HCT116 (cell line): ENCODE measurements at places on chromosomes 16 and 17. TPM values are rescaled to one million over a fixed set of nuclear protein-coding genes. Genes with fewer than 3 reads are reported as not detected.

- DNase-seq = no peak
- no peaks in the 10 kb centered on the region for H3K36me3 ChIP-seq
- H3K27me3 ChIP-seq = peaks cover 10% of the 10 kb centered on the region; the same call in 1 of the 2 replicates
- no peak overlapping the region for H3K27ac ChIP-seq
- no peak overlapping the region for H3K4me3 ChIP-seq
- H3K4me1 ChIP-seq = no peaks in the 10 kb centered on the region
Measured at GRCh38 chr16:83577078-83577745, 230.6 kb upstream of the HSBP1 start.

DNA sequence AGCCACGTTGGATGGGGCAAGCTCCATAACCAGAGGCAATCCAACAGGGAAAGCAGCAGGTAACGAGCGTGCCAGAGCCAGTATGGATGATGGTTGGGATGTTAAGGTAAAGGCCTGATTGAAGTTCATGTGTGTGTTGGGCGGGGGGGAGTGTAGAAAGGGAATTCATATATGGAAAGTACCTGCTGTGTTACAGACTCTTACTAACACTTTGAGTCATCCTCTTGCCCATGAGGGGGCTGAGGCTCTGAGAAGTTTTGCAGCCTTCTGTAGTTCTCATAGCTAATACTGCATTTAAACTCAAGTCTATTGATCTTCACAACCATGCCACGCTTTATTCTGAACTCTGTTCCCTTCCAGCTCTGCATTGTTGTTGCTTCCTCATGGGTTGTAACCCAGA is 28.5 kb downstream of the SYCE1L start:
- H3K4me1 ChIP-seq = peaks cover 16% of the 10 kb centered on the region
- no peaks in the 10 kb centered on the region for H3K27me3 ChIP-seq
- no peak overlapping the region for H3K4me3 ChIP-seq
- no peaks in the 10 kb centered on the region for H3K36me3 ChIP-seq
- DNase-seq = no peak
- no peak overlapping the region for H3K27ac ChIP-seq

GRCh38 chr16:27489906-27490305 is 59.8 kb downstream of the GTF3C1 start:
- peaks cover 51% of the 10 kb centered on the region for H3K36me3 ChIP-seq
- no peak for DNase-seq
- no peaks in the 10 kb centered on the region for H3K27me3 ChIP-seq
- H3K4me1 ChIP-seq = no peaks in the 10 kb centered on the region

DNA sequence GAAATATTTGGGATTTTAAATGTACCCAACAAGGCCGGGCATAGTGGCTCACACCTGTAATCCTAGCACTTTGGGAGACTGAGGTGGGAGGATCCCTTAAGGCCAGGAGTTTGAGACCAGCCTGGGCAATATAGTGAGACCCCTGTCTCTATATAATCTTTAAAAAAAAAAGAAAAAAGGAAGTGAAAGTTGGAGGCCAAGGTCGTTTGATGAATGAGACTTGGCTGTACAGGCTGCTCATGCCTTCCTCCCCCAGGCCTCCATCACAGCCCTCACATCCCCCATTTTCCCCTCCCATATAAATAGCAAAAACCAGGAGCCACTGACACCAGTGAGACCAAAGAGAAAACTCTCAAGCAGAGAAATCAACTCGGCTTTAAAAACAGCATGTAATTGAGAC is 3.3 kb upstream of the CA7 start:
- no peak overlapping the region for H3K4me3 ChIP-seq
- DNase-seq = no peak
- no peaks in the 10 kb centered on the region for H3K27me3 ChIP-seq
- no peak overlapping the region for H3K27ac ChIP-seq
- no peaks in the 10 kb centered on the region for H3K36me3 ChIP-seq

GRCh38 chr17:77125432-77125901 is 15.3 kb upstream of the SEC14L1 start:
- H3K27me3 ChIP-seq = no peaks in the 10 kb centered on the region
- H3K36me3 ChIP-seq = no peaks in the 10 kb centered on the region
- H3K4me1 ChIP-seq = peaks cover 89% of the 10 kb centered on the region
- peak overlapping the region; percentile 75 for H3K27ac ChIP-seq

GRCh38 chr17:51914577-51914976 is 243.9 kb downstream of the CA10 start:
- no peaks in the 10 kb centered on the region for H3K4me1 ChIP-seq
- H3K27ac ChIP-seq = no peak overlapping the region
- H3K27me3 ChIP-seq = no peaks in the 10 kb centered on the region
- no peaks in the 10 kb centered on the region for H3K36me3 ChIP-seq

DNA sequence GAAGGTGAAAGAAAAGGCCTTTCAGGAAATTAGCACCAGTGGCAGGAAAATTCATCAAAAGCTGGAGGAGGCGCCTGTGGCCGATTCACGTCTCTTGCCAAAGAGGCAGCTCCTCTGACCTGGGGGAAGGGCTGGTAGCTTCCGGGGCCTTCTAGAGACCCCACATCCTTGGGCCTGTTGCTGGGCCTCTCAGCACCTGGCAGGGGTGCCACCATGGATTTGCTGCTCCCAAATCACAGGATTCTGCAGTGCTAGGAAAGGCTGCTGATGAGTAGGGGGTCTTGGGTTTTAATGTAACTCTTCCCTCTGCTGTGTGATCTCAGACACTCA is 11.6 kb upstream of the CBFB start:
- H3K27ac ChIP-seq = no peak overlapping the region; the same call in 1 of the 2 replicates
- H3K4me3 ChIP-seq = no peak overlapping the region
- DNase-seq = no peak
- no peaks in the 10 kb centered on the region for H3K27me3 ChIP-seq
- H3K4me1 ChIP-seq = peaks cover 30% of the 10 kb centered on the region

- DNase-seq = no peak
- no peak overlapping the region for H3K4me3 ChIP-seq
- no peaks in the 10 kb centered on the region for H3K27me3 ChIP-seq
- H3K27ac ChIP-seq = no peak overlapping the region
- H3K4me1 ChIP-seq = no peaks in the 10 kb centered on the region
Measured at GRCh38 chr17:62595484-62595883, 32.0 kb upstream of the MRC2 start.

- no peak for DNase-seq
- peaks cover 22% of the 10 kb centered on the region for H3K4me1 ChIP-seq
- H3K27me3 ChIP-seq = no peaks in the 10 kb centered on the region
- H3K36me3 ChIP-seq = 0 out of 2 replicates have a peak, but pooled peaks cover 5% of the 10 kb centered on the region
- no peak overlapping the region for H3K27ac ChIP-seq
Measured at GRCh38 chr17:29726715-29727252, 104.1 kb upstream of the CORO6 start.

DNA sequence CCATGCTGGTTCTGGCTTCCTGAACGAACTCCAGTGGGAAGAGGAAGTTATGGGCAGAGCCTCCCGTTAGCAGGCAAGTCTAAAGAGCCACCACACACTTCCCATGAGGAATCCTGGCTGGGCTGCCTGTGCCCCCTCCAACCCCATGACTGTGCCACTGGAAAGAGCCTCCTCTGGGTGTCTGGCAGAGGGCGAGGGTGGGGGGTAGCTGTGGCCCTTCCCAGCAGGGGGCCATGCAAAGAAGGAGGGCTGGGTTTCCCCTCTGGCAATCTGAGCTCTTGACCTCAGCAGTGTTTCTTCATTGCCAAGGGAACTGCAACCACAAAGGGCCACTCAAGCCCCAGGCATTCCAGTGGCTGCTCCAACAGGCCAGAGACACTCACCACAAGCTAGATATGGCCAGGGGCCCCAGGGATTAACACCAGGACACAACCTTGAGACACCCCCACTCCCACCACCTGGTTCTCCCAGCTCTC is 1.7 kb upstream of the RRAD start:
- peak overlapping the region; percentile 22; the same call in 1 of the 2 replicates for H3K27ac ChIP-seq
- H3K27me3 ChIP-seq = no peaks in the 10 kb centered on the region
- no peak overlapping the region for H3K4me3 ChIP-seq
- H3K36me3 ChIP-seq = peaks cover 2% of the 10 kb centered on the region; the same call in 1 of the 2 replicates

- no peak for DNase-seq
- peak overlapping the region; percentile 95 for H3K27ac ChIP-seq
- peaks cover 95% of the 10 kb centered on the region for H3K4me1 ChIP-seq
Measured at GRCh38 chr17:50636804-50637195, 2.1 kb downstream of the ABCC3 start.

GRCh38 chr16:2466667-2467527 is 4.2 kb upstream of the NTN3 start:
- peaks cover 23% of the 10 kb centered on the region for H3K4me1 ChIP-seq
- H3K4me3 ChIP-seq = 0 out of 2 replicates have a peak overlapping the region, but pooled peaks have one; percentile 39
- H3K36me3 ChIP-seq = no peaks in the 10 kb centered on the region
- H3K27me3 ChIP-seq = no peaks in the 10 kb centered on the region

DNA sequence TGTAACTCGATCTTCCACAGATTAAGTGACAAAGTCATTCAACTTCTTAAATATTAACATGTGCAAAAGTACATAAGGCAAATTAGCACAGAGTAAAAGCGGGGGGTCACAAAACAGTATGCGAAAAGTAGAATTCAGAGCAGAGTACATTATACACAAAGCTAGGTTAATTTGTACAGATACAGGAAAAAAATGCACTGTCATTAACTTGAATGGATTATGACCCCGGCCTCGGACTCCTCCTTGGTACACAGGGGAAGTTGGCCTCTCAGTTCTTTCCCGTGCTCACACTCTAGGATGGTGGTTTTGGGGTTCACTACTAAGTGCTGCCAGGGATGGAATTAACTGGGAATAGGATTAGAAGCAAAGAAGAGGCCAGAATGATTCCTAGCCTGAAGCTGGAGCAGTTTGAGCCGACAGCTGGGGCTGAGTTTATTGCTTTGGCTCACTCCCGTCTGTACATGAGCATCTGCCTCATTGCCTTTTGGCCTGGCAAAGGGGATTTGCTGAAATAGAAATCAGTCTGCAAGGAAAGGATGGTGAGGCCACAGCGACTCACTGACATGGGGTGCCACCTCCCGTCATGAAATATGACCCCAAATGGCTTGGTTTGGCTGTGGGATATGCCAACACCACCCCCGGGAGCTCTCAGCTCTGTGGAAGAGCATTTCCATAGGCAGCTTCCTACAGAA is 23.6 kb downstream of the NTN1 start:
- DNase-seq = no peak
- no peak overlapping the region for H3K4me3 ChIP-seq
- no peak overlapping the region for H3K27ac ChIP-seq
- H3K27me3 ChIP-seq = no peaks in the 10 kb centered on the region
- H3K36me3 ChIP-seq = no peaks in the 10 kb centered on the region

GRCh38 chr17:61250335-61250890 is 149.2 kb upstream of the TBX2 start:
- H3K4me1 ChIP-seq = peaks cover 21% of the 10 kb centered on the region
- no peaks in the 10 kb centered on the region for H3K27me3 ChIP-seq
- no peaks in the 10 kb centered on the region for H3K36me3 ChIP-seq
- no peak for DNase-seq
- H3K27ac ChIP-seq = no peak overlapping the region
- no peak overlapping the region for H3K4me3 ChIP-seq

GRCh38 chr17:18156171-18156975 is 27.3 kb upstream of the ALKBH5 start:
- peak overlapping the region; percentile 40; the same call in 1 of the 2 replicates for H3K27ac ChIP-seq
- H3K36me3 ChIP-seq = no peaks in the 10 kb centered on the region
- no peak overlapping the region for H3K4me3 ChIP-seq
- H3K27me3 ChIP-seq = no peaks in the 10 kb centered on the region

GRCh38 chr17:81019563-81020442 is 15.1 kb upstream of the BAIAP2 start:
- no peak for DNase-seq
- H3K27me3 ChIP-seq = no peaks in the 10 kb centered on the region
- peaks cover 18% of the 10 kb centered on the region for H3K4me1 ChIP-seq
- no peak overlapping the region for H3K4me3 ChIP-seq
- no peaks in the 10 kb centered on the region for H3K36me3 ChIP-seq

DNA sequence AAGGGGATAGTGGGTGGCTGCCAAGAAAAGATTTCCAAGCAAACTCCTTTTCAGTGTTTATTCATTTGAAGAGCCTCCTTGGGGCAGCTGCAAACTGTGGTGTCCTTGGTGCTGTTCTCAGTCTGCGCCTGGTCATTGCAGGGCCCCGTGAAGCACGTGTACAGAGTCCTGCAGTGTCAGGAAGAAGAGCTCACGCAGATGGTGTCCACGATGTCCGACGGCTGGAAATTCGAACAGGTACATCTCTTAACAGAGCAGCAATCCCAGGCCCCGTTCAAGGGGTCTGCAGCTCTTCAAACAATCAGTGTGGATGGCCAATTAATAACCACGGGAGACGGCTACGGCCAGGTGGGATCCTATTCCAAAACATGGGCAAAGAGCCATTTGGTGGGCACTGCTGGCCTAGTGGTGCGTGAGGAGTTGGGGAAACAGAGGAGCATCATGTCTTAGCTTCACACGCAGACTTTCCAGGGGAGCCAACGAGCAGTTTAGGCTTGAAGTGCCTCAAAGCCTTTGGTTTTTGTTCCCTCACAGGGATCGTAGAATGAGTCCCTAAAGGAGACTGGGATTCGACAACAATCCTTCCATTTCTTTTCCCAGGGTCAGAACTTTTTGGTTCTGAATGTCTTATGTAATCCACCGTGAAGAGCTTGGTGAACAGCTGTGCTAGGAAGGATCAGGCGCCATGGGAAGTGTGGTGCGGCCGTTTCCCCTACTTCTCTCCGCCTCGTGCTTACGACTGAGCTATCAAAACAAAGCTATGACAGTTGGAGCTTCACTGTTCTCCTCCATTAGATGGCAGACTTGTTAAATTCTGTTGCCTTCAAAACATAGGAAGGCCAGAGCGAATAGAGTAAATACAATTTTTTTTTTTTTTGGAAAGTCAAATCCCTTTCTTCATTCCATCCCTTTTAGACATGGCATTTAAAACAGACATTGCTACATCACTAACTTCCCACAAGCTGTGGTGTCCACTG is 12.6 kb downstream of the KCTD2 start:
- no peaks in the 10 kb centered on the region for H3K27me3 ChIP-seq
- DNase-seq = no peak
- H3K4me1 ChIP-seq = no peaks in the 10 kb centered on the region
- no peak overlapping the region for H3K4me3 ChIP-seq

DNA sequence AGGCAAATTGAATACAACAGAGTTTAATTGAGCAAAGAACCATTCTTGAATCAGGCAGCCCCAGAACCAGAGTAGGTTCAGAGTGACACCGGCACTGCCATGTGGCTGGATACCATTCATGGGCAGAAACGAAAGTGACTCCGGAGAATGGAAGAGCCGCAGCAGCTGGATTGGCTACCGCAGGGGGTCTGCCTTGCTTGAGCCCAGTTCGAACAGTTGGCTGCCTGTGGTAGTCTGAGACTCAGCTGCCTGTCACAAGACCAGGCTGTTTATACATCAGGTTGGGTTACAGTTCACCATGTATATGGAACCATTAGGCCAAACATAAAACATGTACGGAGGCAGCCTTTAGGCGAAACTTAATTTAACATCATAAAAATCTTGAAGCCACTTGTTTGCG is 205.2 kb upstream of the CHMP6 start:
- no peaks in the 10 kb centered on the region for H3K27me3 ChIP-seq
- peaks cover 45% of the 10 kb centered on the region for H3K4me1 ChIP-seq
- H3K36me3 ChIP-seq = no peaks in the 10 kb centered on the region; the same call in 1 of the 2 replicates
- no peak overlapping the region for H3K4me3 ChIP-seq
- no peak overlapping the region for H3K27ac ChIP-seq
- DNase-seq = no peak

FAM222B gene
- 22.7 TPM for total RNA-seq

CLEC3A gene
- not detected for total RNA-seq

CDH3 gene
- 94.7 TPM for total RNA-seq

SCIMP gene
- total RNA-seq = not detected

CEP295NL gene
- 1.9 TPM for total RNA-seq

NPIPA3 gene
- 1.6 TPM for total RNA-seq

ELOB gene
- 239 TPM for total RNA-seq

MGAT5B gene
- 4.4 TPM for total RNA-seq
